Fibroblast of skin of scalp (primary cell): ENCODE measurements at places on chromosomes 1 and 21.
A peak's percentile ranks its signal among the peaks of the same experiment; 100 is the strongest.

DNA sequence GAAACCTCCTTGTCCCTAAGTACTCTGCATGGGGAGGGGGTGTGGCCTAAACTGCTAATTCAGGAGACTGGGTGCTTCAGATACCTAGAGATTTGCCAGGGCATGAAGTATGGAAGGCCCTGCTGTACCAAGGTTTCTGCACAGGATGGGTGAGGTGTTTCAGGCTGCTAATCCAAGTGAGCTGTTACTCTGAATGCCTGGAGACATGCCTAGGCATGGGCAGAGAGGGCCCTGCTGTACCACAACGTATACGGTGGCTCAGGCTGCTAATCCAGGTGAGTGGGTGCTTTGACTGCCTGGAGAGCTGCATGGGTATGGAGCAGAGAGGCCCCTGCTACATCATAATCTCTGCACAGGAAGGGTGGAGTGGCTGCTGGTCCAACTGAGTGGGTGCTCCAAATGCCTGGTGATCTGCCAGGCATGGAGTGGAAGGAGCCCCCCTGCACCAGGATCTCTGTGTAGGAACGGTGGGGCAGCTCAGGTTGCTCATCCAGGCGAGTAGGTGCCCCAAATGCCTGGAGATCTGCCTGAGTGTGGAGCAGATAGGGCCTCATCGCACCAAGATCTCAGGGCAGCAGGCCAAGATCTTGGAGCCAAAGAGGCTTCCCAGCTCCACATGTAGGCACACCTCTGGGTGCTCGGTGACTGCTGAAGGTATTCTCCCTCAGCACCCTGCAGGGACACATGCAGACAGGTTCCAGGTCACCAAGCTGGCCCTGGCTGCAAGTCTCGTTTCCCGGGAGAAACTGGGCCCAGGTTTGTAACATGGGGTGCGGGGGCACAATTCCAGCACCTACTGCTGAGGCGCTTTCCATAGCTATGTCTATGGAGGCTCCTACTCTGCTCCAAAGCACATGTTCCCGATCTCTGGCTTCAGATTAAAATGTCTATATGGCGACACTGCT is 252.5 kb upstream of the PLXNA2 start:
- no peak for DNase-seq

DNA sequence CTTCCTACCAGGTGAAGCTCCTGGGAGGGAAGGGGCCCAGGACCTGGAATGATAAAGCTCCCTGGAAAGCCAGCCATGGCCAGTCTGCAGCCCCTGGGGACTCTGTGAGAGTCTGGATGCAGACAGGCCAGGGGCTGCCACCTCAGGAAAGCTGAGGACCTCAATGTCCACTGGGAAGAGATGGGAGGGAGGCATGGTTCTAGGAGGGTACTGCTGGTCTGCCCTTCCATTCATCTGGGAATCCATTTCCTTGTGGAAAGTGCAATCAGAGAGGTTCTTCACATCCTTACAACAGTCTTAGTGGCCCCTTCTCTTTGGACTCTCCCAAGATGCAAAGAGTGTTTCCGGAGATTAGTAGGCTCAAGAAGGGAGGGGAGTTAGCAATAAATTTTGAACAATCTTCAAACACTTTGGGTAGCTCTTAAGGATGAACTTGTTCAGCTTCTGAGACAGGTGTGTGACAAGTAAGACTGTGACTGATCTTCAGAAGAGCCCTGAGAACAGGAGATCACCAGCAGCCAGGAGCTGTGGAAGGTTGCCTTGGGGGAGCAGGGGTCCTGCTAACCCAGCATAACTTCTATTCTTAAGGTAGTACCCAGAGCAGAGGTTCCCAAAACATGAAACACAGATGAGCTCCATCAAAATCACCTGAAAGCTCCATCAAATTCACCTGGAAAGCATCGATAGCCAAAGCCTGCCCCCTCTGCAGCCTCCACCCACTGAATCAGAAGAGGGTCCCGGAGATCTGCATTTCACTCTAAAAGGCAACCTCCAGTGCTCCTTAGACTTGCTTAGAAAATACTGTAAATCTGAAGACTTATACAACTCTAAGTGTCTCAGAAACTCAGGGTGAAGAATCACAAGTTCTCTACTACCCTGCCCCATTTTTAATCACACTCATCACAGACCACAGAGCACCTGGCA is 616 bp upstream of the LAX1 start:
- DNase-seq, result no peak

GRCh38 chr1:195876792-195877191 is 731.4 kb downstream of the KCNT2 start:
- DNase-seq, result no peak

GRCh38 chr21:23811805-23812204 is 1795.5 kb downstream of the MRPL39 start:
- DNase-seq, result no peak

GRCh38 chr1:201059871-201060555 is 36.5 kb upstream of the KIF21B start:
- no peak for DNase-seq

- DNase-seq, result no peak
Observed at GRCh38 chr1:27430903-27431600, 38.6 kb downstream of the GPR3 start.

DNA sequence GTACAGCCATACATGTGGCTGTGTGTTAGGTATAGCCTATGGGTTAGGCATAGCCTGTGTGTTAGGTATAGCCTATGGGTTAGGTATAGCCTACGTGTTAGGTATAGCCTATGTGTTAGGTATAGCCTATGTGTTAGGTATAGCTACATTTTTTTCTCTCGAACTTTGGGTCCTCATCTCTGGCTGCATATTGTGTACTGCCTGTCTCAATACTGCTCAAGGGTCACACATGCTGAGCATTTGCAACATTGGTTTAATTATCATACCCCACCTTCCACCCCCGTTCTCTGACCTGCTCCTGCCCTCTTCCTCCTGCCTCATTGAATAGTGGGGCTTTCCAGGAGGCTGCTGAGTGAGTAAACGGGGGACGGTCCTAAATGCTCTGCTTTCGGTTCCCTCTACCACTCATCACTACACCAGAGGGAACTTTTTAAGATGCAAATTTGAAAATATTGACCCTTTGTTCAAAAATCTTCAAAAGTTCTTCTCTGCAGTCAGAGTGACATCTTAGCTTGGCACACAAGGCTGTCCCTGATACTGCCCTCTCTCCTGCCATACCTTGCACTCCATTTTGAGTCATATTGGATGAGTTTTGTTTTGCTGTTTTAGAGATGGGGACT is 17.8 kb downstream of the OR2B11 start:
- DNase-seq, result no peak

- no peak for DNase-seq
Observed at GRCh38 chr1:31651766-31652165, 7.1 kb upstream of the PEF1 start.

DNA sequence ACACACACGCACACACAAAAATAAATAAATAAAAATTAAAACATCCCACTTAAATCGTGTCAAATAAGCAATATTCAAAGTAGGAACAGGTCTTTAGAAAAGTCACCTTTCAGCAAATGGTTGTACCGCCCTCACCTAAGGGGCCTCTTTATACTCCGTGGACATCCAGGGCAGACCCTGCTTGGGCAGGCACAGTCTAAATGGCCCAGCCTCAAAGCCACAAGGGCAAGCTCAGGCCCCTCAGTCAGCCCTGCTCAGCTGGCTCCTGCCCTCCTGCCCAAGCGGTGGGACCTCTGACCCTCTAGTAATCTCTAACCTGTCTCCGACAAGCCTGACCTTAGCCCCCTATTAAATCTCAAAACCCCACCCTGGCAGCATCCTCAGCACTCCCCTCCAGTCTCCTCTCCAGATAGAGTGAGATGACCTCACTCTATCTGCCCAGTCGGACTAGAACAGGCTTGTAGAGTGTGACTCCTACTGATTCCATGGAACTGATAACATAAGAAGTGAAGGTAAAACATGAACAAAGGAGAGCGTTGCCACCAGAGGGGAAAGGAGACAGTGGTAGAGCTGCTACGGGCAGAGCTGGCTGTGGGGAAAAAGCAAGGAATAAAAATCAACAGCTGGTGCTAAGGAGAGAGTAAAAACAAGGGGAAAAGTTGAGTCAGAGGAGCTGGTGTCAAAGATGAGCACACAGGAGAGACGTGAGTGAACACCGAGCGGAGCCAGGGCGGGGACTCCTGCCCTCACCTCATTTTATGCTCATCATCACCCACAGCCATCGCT is 36.0 kb downstream of the SIPA1L2 start:
- DNase-seq, result no peak

- DNase-seq, result no peak
Observed at GRCh38 chr1:226017070-226017469, 17.9 kb upstream of the SDE2 start.

GRCh38 chr1:93848350-93848883 is 30.6 kb downstream of the DNTTIP2 start:
- no peak for DNase-seq

GRCh38 chr1:85297855-85298629 is 21.6 kb upstream of the BCL10 start:
- DNase-seq, result peak; percentile 99

GRCh38 chr1:43786201-43786958 is 79.0 kb downstream of the ST3GAL3 start:
- DNase-seq, result no peak

DNA sequence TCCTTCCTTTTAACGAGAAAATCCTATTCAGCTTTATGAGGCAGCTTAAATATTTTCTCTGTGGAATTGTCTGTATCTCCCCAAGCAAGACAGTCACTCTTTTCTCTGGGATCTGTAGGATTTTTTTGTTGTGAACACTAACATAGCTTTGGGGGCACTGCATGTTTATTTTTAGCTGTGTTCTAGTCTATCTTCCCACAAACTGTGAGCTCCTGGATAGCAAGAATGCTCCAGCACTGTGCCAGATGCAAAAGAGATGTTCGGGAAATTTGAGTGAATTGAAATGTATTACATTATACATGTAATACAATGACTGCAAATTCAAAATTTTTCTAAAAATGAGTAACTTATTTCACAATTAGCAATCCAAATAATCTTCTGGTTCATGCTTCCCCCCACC is 282.2 kb downstream of the PLPP3 start:
- DNase-seq, result peak; percentile 49

GRCh38 chr1:162056043-162056442 is 13.4 kb upstream of the NOS1AP start:
- DNase-seq, result peak; percentile 71

DNA sequence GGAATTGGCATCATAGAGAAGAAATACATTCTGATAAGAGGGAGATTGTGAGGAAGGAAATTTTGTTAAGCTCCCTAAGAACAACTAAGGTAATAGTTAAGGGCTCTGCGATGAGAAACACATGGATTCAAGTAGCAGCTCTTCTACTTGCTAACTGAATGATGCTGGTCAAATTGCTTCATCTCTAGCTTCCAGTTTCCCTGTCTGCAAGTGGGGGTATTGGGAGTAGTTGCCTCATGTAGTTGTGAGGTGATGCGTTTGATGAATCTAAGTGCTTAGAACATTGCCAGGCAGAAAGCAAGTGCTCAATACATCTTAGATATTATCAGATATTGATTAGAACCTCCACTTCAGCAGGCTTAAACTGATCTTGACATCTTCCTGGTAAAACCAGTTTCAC is 84.8 kb downstream of the CD58 start:
- no peak for DNase-seq

GRCh38 chr1:90826024-90826423 is 108.9 kb upstream of the BARHL2 start:
- no peak for DNase-seq

- no peak for DNase-seq
Observed at GRCh38 chr1:217095050-217095622, 371.9 kb upstream of the ESRRG start.

DNA sequence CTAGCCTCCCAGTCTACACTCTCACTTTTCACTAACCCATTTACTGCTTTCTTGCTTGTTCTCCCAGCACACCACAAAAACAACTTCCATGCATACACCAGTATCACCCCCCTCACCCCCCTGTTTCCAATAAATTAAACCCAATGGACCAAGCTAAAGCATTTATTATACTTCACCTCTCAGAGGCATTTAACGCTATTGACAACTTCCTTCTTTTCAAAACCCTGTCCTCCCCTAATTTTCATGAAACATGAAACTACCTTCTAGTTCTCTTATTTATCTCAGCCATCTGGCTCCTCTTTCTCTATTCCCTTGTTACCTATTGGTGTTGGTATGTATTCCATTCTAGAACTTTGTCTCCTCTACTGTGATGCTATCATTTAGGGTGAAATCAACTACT is 32.3 kb downstream of the PTPRC start:
- no peak for DNase-seq

GRCh38 chr1:178581351-178582303 is 68.7 kb downstream of the TEX35 start:
- no peak for DNase-seq

DNA sequence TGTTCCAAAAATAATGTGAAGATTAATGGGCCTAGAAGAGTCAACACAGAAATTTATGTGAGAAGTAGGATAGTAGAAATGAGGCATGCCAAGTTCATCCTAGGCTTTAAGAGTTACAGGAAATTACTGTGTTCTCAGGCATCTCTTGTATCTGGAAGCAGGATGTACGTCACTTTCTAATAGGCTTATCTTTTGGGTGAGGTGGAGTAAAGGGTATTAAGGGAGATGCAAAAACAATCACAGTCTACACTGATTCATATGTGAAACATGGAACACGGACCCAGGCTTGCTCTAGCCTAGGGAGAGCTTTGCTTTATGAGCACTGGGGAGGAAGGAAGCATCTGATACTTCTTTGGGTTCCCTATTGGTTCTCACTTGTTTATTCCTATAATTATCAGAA is 84.5 kb upstream of the RGS4 start:
- DNase-seq, result peak; percentile 61

DNA sequence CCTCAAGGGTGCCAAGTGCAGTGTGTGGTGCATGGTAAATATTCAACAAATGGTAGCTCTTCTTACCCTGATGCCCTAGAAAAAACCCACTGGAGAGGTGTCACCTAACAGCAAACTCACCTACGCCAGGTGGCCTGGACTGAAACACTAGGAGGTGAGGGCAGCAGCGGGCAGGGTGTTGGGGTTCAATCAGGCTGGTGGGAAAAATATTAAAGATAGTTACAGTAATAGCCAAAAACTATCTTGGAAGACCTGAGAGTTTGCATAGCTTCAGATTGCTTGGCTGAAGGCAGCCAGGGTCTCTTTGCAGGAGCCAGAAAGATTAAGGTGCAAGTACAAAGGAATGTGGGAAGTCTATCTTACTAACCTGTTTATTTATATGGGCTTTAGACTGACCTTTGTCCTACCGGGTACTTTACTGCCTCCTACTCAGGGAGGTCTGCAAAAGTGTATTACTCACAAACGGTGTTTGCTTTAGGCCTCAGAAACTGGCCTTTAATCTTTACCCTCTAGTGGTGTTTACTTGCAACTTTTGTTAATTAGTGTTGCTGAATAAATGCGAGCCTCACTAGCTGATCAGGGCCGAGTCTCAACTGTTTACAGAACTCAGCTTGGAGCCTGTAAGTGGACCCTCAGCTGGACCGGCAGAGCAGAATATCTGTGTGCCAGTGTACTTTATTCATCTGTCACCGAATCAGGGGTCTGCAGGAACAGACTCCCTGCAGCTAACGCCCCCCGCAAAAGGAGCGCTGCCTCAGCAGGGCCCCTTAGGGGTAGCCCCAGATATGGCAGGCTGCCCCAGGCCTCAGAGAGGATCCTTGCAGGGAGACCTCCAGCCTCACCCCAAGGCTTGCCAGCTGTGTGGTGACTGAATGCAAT is 63.9 kb downstream of the SYF2 start:
- DNase-seq, result no peak
